ENCODE measurements at places on chromosomes 5 and 9.
A peak's percentile ranks its signal among the peaks of the same experiment; 100 is the strongest.

DNA sequence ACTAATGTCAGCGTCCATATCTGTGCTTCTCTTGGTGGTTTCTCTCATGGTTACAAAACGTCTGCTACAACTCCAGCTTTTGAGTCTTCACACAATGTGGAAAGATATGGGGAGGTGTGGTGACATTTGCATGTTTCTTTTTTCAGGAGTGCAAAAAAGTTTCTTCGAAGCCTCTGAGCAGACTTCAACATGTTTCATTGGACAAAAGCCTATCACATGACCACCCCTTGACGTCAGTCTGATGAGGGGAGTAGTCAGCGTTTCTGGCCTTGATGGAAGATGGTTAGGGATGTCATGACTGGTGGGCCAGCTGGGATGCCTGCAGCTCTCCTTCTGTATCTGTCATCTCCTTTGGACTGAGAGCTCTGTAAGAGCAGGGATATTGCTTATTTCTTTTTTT, 61.4 kb downstream of the PTPDC1 start:
- ATAC-seq, result no peak

- ATAC-seq, result no peak
Observed at GRCh38 chr5:171681061-171681460, 104.6 kb upstream of the SMIM23 start.

- no peak for ATAC-seq
Observed at GRCh38 chr5:103573411-103573810, 10.8 kb upstream of the NUDT12 start.

DNA sequence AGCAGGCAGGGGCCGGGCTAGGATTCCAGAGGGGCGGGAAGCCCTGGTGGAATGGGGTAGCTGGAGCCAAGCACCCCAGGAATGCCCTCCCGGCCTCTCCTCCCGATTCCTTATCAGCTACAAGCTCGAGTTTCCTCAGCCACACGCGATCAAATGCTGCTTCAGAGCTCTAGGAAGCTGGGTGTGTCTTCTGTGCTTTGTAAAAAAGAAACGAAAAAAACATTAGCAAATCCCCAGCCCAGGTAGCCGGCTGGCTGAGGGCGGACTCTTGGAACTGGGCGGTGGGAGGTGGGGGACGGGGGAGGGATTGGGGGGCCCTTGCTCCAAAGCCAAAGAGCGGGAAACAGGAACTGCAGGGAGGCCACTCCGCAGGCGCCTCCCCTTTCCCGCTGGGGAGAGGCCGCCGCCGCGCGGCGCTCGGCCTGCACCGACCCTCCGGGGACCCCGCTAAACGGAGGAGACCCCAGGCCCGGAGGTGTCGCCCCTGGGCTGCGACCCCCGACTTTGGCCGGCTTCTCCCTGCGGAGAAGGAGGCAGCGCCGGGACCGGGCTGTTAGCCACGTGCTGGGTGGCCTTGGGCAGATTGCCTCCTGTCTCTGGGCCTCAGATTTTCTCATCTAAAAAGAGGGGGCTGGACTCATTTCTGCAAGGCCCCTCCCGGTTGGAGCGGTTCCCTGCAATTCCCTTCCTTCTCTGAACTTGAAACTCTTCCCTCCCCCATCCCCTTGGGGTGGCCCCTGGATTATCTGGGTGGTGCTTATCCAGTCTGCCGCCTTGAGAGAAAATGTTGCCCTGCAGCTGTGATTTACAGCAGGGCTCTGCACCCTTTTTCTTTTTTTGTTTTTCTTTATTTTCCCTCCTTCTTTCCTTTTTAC, 40.9 kb upstream of the FABP6 start:
- no peak for ATAC-seq

GRCh38 chr5:32630867-32631491, 45.6 kb downstream of the SUB1 start:
- no peak for ATAC-seq

DNA sequence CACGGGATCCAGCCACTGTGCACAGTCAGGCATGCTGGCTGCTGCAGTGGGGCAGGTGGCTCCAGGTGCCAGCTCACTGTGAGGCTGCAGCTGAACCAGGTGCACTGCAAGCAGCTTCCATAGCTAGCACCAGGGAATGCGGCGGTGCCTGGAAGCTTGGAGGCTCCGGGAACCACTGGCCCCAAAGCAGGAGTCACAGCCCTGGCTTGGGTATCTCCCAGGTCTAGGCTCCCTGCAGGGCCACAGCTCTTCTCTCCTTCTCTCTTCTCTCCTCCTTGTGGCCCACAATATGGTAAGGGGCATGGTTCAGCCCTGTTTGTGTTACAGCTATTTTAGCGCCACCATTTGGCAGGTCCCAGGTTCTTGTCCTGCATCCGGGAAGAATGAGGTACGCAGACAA, 6.7 kb upstream of the MTMR12 start:
- ATAC-seq, result no peak

- ATAC-seq, result peak; percentile 9
Observed at GRCh38 chr9:35828716-35829083, at the start of gene FAM221B. Gene FAM221B (minus strand): TSS chr9:35828732. CDS start chr9:35826161, 2,571 bp downstream.

- no peak for ATAC-seq
Observed at GRCh38 chr5:93674138-93674537, 67.3 kb downstream of the POU5F2 start.

GRCh38 chr9:75418518-75418917, 330.2 kb downstream of the OSTF1 start:
- no peak for ATAC-seq

DNA sequence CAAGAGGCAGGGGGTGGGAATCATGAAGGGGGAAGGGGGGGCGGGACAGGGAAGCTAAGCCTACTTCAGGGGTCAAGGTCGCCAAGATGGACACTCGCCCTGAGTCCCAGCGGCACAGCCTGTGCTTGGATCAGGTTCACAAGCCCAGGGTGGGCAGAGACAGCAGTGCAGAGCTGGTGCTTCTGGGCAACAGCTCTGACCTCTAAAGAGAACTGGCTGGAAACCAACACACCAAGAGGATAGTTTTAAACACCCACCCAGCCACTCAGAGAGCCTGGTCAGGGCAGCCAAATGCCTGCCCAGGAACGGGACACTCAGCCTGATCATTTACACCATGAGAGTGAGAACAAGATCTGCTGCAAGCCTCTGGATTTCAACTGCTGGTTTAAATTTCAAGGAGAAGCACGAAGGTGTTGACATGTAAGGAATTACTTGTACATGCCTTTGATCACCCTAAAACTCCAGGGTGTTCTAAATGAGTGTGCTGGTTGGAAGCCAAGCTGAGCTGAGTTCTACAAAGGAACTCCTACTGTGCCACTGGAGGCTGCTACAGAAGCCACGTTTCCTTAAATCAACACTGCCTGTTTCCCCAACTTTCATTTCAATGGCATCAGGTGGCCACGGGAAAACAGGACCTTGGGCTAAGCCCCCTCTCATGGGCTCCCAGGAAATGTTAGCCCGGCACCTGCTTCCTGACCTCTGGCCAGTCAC, 91.5 kb downstream of the TTLL11 start:
- ATAC-seq, result no peak

DNA sequence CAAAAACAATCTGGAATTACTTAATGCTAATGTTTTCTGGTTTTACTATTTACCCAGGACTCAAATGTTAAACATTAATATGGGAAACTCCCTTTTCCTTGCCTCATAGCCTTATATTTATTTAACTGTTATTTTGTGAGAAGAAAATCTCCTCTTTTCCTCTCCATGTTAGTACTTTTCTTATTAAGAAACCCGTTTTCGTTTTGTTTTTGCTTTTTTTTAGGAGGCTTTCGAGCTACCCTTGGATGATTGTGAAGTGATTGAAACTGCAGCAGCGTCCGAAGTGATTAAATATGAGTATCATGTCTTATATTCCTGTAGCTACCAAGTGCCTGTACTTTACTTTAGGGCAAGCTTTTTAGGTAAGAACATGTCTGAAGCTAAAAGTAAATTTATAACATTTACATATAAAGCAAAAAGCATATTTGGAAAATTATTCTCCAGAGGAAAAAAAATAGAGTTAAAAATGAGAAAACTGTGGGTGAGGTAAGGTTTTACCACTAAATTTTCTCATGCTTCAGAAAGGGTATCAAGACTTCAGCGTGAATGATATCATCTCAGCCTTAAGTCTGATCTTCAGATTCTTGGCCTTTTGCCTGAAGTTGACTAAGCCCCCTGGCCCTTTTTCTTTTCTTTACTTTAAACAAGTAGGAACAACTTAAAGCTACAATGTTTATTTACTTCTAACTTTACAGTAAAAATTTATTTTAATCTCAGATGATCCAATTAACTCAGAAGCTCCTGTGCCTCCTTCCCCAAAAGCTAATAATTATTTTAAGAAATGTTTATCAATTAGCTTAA, 113.8 kb downstream of the RPS23 start:
- no peak for ATAC-seq

DNA sequence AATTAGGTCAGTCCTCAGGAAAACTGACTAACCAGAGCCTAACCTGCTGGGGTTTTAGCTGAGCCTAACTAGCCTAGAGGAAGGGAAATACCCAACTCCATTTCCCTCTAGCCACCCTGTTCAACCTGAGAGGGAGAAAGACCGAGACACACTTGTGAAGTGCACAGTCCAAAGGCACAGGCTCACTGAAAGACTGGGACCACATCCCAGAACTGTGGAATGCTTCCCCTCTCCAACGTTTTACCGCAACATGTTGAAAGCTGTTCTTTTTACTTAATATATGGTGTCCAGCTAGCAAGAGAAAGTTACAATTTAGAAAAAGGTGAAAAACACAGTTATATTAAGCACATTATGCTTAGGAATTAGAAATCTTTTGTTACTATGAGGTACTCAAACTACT, 76.8 kb upstream of the SIMC1 start:
- no peak for ATAC-seq

- no peak for ATAC-seq
Observed at GRCh38 chr9:103193992-103194391, 198.9 kb downstream of the CYLC2 start.

DNA sequence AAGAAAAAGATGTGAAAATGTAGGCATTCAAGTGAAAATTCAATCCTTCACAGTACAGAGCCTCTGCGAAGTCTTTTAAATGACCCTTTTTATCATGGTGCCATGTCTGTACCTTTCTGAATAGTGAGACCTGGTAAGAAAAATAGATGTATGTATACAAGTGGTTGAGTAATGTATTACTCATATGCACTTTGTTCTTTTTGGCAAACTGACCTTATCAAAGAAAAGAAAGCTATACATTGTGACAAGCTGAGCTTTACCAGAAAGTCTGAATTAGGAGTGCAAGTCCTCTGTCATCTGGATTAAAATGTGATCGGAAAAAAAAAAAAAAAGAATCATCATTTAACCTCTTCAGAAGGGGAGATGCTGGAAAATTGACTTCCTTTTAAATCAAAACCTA, 356.4 kb upstream of the CCNH start:
- no peak for ATAC-seq

DNA sequence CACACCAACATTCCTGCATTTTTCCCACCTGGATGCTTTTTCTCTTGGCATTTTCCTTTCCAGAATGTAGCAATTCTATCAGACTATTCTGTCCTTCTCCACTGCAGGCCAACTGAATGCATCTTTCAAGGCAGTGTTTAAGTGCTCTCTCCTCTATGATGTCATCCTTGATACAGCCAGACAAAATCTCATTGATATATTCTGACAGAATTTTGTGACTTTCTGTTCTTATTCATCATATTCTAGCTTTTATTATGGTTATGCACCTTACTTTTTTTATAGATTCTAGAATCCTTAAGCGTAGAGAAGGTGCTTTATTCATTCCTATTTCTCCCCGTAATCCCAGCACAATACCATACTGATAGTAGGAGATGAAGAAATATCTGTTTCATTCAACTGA, 355.5 kb upstream of the CCNH start:
- no peak for ATAC-seq

GRCh38 chr9:68507130-68507805, 33.4 kb downstream of the TMEM252 start:
- ATAC-seq, result no peak

DNA sequence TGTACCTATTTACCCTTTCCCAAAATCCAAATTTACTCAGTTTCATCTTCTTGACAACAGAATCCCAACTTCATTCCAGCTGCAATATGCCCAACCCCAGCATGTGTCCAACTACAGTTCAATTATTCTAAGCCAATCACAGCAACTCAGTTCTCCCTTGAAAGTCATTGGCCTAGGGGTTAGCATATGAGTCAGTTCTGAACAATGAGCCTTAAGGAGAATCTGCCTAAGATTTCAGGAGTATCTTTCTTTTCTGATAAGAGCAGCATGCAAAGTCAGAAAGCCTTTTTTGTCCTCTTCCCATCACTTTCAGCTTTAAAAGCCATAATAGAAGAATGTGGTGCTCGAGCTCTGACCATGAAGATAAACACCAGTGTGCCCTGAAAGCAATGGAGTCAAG, 44.4 kb upstream of the RASGRF2 start:
- ATAC-seq, result no peak

- no peak for ATAC-seq
Observed at GRCh38 chr5:62499756-62500155, 78.9 kb upstream of the LRRC70 start.

GRCh38 chr5:169751490-169751889, 114.4 kb downstream of the DOCK2 start:
- ATAC-seq, result no peak

DNA sequence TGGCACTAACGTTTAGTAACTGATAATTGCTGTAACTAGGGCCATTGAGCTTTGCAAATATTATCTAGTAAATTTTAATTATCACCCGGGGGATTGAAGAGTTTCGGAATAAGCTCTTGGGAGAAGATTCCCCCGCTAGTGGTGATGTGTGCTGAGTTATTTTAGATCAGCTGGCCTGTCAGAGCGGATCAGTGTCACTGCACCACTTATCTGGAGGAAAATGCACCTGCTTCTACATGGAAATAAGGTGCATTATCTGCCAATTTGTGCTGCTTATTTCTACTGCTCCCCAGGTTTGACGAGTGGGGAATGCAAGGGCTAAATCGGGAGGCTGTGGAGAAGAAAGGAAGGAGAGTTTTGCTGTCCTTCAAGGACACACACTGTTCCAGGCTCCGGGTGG, 518.6 kb downstream of the TLE4 start:
- no peak for ATAC-seq

GRCh38 chr5:116947691-116948528, 373.3 kb upstream of the SEMA6A start:
- ATAC-seq, result peak; percentile 53

- ATAC-seq, result no peak
Observed at GRCh38 chr5:76391014-76391413, 12.1 kb upstream of the IQGAP2 start.

DNA sequence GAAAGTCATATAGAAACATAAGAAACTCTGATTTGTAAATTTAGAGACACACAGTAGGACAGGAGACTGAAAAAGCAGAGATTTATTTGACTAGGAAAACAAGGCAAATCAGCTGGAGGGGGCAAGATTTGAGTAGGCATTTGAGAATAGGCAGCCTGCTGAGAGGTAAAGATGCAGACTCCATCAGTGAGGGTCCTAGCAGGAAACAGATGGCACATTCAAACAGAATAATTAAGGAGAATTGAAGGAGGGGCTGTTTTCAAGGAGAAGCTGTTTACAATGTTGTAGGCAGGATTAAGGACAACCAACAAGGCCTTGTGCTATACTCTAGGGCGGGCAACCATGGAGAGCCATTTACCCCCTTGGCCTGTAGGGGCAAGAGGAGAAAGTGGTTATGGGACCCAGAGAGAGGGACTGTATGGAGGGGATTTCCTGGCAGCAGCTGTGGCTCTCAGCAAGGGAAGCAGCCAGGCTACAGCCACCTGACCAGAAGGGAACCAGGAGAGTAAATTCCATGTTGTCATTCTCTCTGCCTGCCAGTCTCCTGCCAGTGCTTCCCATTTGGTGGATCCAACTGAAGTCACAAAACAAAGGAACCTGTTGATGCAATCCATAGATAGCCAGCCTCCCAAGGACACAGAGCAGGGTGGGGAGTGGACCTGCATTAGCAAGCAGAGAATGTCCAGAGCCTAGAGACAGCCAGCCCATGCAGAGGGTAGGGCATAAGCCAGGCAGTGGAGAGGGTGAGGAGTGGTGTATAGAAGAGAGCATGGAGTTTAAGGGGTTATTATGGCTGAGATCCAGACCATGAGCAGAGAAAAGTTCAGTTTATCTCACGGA, 38.2 kb downstream of the PAPPA start:
- ATAC-seq, result no peak
